Spinal cord (tissue), 10 donors: ENCODE measurements at places on chromosomes 12 and 14. TPM values are rescaled to one million over a fixed set of nuclear protein-coding genes. Genes with fewer than 3 reads are reported as not detected.

HOXC10 gene
- polyA plus RNA-seq, result not detected

GALNT16 gene
- 42.6 TPM for polyA plus RNA-seq

PPP1R1A gene
- polyA plus RNA-seq, result 129 TPM

FLVCR2 gene
- polyA plus RNA-seq, result 8.8 TPM

XRCC3 gene
- 13.1 TPM for polyA plus RNA-seq

VWF gene
- 34.3 TPM for polyA plus RNA-seq

NOC4L gene
- polyA plus RNA-seq, result 24.7 TPM

PTCSC3 gene
- polyA plus RNA-seq, result not detected

DNAH10 gene
- polyA plus RNA-seq, result 15.9 TPM

KRT4 gene
- 0.20 TPM for polyA plus RNA-seq

RNF41 gene
- 56.7 TPM for polyA plus RNA-seq

DNA sequence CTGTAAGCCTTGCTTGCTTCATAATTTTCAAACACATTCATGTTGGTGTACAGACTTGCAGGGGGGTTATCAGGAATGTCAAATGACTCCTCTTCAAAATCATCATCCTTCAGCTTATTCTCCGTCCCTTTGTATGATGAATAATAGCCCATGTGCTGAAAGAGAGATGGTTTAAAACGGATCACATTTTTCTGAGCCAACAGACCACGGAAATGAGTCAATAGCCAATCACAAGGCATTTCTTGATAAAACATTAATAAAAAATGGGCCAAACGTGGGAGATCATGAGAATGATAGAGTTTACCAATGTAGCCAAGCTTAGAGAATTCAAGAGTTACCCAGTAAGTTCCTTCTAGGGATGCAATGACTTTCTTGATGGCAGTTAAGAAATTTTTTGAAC lies 105.5 kb downstream of the NTS start:
- no peaks in the 10 kb centered on the region for H3K36me3 ChIP-seq
- no peak overlapping the region for H3K27ac ChIP-seq
- no peaks in the 10 kb centered on the region for H3K27me3 ChIP-seq
- no peak overlapping the region for H3K4me3 ChIP-seq
- no peak for DNase-seq

DNA sequence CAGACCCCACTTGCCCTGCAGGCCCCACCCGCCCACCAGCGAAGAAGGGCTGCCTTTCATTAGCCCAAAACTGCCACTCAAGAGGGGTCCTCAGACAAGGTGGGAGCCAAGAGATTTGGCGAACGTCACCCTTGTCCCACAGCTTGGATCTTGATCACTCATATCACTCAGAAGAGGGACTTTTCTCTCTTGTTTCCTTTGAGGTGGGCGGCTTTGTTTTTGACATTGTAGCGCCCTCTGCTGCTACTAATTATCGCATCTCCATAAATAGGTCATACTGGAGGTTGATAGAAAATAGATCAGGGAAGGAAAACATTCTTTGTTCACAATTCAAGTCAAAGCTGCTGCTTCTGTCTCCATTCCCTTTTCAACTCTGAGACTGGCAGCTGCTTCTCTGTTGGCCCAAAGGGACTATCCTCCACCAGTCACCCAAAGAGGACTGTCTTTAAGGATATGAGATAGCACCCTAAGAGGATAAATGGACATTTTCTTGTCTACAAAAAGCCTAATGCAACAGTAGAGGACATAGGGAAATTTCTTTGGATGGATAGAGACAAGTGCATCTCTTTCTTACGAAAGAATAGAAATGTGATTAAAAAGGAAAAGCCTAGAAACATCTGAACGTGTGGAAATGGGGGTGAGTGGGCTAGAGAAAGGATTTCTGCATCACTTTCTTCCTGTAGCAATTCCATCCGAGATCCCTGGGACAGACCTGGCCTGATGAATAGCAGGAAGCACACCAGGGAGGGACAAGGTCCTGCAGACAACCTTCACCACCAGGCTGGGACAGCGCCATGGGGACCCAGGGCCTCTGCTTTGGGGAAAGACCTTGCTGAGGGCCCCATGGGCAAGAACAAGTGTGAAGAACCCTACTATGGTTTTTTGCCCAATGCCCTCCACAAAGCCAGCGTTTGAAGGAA lies 115.8 kb downstream of the DAD1 start:
- no peak overlapping the region for H3K27ac ChIP-seq
- no peaks in the 10 kb centered on the region for H3K27me3 ChIP-seq
- H3K4me1 ChIP-seq, result no peaks in the 10 kb centered on the region
- H3K36me3 ChIP-seq, result no peaks in the 10 kb centered on the region
- no peak overlapping the region for H3K4me3 ChIP-seq

DNA sequence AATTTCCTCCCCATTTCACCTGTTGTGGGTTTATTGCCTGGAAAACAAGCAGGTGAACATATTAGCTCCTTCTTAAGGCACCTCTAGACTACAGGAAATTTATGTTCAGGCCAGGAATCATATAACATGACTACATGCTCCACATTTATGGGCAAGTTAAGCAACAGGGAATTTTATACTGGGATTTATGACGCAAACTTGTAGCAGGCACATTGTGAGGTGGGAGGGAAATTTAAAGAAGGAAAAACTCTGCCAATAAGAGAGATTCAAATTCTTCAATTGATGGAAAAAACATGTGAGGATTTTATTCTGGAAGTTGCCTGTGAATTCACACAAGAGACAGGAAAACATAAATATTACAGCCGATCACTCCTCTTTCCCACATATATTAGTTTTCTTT lies 93.9 kb downstream of the TBC1D30 start:
- H3K27me3 ChIP-seq, result no peaks in the 10 kb centered on the region
- DNase-seq, result no peak
- H3K4me3 ChIP-seq, result no peak overlapping the region
- no peak overlapping the region for H3K27ac ChIP-seq

- no peak overlapping the region for H3K4me3 ChIP-seq
- H3K27ac ChIP-seq, result no peak overlapping the region
- DNase-seq, result no peak
- H3K4me1 ChIP-seq, result peaks cover 7% of the 10 kb centered on the region
- H3K27me3 ChIP-seq, result no peaks in the 10 kb centered on the region
- H3K36me3 ChIP-seq, result no peaks in the 10 kb centered on the region
Observed at GRCh38 chr14:58780185-58780584, 142.4 kb downstream of the DACT1 start.

DNA sequence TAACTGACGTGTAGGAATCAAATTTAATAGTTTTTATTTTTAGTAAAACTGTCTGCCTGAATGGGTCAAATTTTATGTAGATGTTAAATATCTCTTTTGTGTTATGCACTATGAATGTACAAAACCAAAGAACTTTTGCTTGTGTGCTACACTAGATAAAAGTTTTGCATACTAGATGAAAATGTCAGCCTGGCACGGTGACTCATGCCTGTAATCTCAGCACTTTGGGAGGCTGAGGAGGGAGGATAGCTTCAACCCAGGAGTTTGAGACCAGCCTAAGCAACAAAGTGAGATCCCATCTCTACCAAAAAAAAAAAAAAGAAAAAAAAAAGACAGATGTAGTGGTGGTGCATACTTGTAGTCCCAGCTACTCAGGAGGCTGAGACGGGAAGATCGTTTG lies 11.1 kb downstream of the AEBP2 start:
- no peaks in the 10 kb centered on the region for H3K36me3 ChIP-seq
- H3K4me1 ChIP-seq, result no peaks in the 10 kb centered on the region
- no peak overlapping the region for H3K4me3 ChIP-seq
- H3K27ac ChIP-seq, result no peak overlapping the region
- no peak for DNase-seq

DNA sequence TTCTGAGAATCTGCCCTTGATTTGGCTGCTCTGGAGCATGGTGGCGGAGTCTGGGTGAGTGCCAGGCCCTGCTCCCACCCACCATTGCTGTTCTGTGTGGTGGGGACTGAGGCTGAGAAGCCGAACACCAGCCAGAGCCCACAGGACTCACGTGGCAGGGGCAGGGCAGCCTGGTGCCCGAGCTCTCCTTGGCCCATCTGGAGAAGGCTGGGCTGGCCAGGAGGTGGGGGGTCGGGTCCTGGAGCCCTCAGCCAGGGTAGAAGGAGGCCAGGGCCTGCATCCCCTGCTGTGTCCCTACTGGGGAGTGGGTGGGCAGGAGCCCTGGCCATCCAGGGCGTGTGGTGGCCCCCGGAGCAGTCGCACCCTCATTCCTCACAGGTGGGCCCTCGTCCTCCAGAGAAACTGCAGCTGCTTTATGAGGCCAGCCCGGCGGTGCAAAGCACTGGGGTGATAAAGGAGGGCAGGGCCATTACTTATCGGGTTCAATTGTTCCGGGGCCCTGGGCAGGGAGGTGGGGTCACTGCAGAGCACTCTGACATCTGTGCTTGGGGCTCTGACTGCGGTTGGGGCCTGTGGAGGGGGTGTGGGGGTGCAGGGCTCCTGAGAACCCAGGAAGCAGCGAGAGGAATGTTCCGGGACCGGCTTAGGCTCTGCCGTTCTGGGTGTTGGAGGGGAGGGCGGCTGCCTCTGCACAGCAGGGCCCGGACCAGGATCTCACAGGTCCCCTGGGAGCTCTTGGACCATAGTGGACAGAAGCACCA lies 217.5 kb upstream of the C14orf180 start:
- H3K4me3 ChIP-seq, result no peak overlapping the region
- H3K27ac ChIP-seq, result no peak overlapping the region
- DNase-seq, result no peak
- peaks cover 4% of the 10 kb centered on the region for H3K4me1 ChIP-seq
- H3K36me3 ChIP-seq, result no peaks in the 10 kb centered on the region

DNA sequence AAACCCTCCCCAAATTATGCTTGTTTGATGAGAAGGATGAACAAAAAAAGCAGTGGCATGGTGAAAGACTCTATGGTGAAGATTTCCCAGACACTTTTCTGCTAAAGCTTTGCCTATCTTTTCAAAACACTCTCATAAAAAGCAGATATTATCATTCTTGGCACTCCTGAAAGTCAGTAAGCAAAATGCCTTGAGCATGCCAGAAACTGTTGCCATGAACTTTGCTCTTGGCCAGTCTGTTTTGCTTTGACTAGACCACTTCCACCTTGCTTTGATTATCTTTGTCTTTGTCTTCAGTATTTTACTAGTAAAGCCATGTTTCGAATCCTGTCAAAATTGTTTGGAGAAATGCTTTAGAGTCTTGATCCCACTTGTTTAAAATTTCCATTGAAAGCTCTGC lies 110.4 kb downstream of the CNTN1 start:
- H3K4me1 ChIP-seq, result no peaks in the 10 kb centered on the region
- no peaks in the 10 kb centered on the region for H3K36me3 ChIP-seq
- no peaks in the 10 kb centered on the region for H3K27me3 ChIP-seq
- no peak overlapping the region for H3K4me3 ChIP-seq
- H3K27ac ChIP-seq, result no peak overlapping the region
- no peak for DNase-seq

GRCh38 chr12:67667276-67668073 lies 18.9 kb downstream of the DYRK2 start:
- no peak for DNase-seq
- H3K27me3 ChIP-seq, result no peaks in the 10 kb centered on the region
- no peak overlapping the region for H3K4me3 ChIP-seq
- no peaks in the 10 kb centered on the region for H3K36me3 ChIP-seq

DNA sequence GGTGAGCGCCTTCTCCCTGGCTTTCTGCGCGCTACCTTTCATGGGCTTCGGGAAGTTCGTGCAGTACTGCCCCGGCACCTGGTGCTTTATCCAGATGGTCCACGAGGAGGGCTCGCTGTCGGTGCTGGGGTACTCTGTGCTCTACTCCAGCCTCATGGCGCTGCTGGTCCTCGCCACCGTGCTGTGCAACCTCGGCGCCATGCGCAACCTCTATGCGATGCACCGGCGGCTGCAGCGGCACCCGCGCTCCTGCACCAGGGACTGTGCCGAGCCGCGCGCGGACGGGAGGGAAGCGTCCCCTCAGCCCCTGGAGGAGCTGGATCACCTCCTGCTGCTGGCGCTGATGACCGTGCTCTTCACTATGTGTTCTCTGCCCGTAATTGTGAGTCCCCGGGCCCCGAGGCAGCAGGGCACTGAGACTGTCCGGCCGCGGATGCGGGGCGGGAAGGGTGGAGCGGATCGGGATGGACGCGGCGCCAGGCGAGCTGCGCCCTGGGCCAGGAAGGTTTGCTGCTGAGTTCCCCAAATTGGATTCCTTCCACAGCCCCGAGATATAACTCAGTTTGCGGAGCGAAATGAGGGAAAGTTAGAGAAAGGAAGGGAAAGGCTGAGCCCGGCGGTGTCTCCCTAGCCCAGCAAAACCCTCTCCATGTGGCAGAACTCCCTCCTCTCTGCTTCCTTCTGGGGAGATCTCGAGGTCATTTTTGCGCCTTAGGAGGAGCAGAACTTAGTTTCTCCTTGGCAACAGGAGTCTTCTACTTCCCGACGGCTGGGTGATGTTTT lies 972 bp downstream of the PTGDR start:
- no peaks in the 10 kb centered on the region for H3K36me3 ChIP-seq
- peak overlapping the region; percentile 35 for H3K4me3 ChIP-seq
- no peak overlapping the region for H3K27ac ChIP-seq
- H3K4me1 ChIP-seq, result peaks cover 17% of the 10 kb centered on the region
- peaks cover 40% of the 10 kb centered on the region for H3K27me3 ChIP-seq

DNA sequence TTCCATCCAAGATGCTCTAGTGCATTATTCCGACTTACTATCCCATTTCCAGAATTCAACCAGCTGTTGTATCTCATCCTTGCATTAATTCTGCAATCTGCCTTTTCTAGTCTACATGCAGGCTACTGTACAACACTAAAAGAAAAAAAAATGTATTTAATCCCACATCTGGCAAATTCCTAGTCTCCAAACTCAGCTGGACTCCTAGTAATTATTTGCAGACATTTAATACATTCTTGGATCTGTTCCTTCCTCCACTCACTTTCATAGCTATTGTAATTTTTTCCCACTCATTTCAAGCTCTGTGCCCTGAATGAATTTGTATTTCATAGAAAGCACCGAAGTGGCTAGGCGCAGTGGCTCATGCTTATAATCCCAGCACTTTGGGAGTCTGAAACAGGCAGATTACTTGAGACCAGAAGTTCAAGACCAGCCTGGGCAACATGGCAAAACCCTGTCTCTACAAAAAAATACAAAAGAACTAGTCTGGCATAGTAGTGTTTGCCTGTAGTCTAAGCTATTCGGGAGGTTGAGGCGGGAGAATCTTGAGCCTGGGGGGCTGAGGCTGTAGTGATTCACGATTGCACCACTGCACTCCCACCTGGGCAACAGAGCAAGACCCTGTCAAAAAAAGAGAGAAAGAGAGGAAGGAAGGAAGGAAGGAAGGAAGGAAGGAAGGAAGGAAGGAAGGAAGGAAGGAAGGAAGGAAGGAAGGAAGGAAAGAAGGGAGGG lies 39.5 kb upstream of the YAF2 start:
- no peaks in the 10 kb centered on the region for H3K36me3 ChIP-seq
- no peaks in the 10 kb centered on the region for H3K27me3 ChIP-seq
- DNase-seq, result no peak
- H3K4me1 ChIP-seq, result no peaks in the 10 kb centered on the region
- no peak overlapping the region for H3K27ac ChIP-seq

- H3K4me3 ChIP-seq, result no peak overlapping the region
- H3K36me3 ChIP-seq, result no peaks in the 10 kb centered on the region
- peaks cover 11% of the 10 kb centered on the region for H3K4me1 ChIP-seq
- no peaks in the 10 kb centered on the region for H3K27me3 ChIP-seq
- no peak for DNase-seq
Observed at GRCh38 chr14:54562334-54562733, 4.6 kb upstream of the SAMD4A start.

DNA sequence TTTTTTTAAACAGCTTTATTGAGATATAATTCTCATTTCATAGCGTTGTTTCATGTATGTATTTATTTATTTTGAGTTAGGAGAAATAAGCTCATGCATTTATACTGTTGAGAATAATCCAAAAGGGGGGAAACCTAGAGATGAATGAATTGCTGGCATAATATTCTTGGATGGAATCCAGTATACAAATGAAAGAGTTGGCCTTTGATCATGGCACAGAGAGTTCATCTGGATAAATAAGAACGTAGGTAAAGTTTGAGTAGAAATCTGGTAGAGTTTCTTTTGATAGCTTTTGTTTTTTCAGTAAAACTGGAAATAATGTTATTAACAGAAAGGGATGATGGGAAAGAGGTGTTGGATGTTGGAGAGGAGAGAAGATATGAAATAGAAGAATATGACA lies 166.2 kb downstream of the LRRK2 start:
- H3K27me3 ChIP-seq, result no peaks in the 10 kb centered on the region
- no peaks in the 10 kb centered on the region for H3K4me1 ChIP-seq
- no peak overlapping the region for H3K27ac ChIP-seq
- DNase-seq, result no peak
